Lung microvascular endothelial cell (primary cell): ENCODE measurements at places on chromosomes 13 and 19. TPM values are rescaled to one million over a fixed set of nuclear protein-coding genes. Genes with fewer than 3 reads are reported as not detected.

DNA sequence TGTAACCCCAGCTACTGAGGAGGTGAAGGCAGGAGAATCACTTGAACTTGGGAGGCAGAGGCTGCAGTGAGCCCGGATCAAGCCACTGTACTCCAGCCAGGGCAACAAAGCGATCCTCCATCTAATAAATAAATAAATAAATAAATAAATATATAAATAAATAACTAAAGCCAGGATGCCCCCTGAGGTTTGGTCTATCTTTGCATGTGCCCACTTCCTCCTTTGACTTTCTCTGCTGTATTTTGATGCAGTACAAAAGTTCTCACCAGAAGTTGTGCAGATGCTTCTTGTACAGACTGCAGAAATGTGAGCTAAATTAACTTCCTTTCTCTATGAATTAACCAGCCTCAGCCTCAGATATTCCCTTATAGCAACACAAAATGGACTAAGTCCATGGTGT is 6.5 kb upstream of the N4BP2L2 start:
- no peak for DNase-seq

DNA sequence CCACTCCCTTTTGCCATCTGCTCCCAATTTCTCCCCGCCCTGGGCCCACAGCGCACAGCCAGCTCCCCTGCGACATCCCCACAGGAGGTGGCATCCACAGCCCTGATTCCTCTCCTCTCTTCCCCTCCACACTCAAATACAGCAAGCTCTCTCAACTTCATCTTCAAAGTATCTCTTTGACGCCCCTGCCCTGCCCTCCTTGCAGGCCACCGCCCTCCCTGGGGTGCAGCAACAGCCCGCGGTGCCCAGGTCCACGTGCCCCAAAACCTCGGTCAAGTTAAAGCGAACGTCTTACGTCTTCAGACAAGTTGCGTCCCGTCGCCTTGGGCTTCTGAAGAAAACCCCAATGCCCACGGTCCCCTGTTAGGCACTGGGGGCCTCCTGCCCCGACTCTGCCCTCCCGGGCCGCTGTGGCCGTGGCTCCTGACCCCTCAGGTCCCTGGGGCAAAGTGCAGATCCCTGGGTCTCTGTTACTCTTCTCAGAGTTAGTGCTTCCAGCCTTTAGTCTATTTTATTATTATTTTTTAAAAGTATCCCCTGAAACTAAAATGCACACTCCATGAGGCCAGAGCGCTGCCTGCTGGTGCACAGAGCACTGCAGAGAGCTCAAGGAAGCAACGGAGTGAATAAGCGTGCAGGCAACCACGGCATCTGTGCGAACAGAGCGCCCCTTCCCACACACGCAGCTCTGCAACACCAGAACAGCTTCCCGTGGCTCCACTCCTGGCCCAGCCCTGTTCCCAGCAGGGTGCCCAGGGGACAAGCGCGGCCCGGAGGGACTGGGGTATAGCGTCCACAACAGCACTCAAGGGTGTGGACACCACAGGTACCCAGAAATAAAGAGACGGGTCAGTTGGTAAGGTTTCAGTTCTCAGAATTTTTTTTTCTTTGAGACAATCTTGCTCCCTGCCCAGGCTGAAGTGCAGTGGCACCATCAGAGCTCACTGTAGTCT is 26.4 kb downstream of the IL17D start:
- DNase-seq = no peak

GRCh38 chr13:36907266-36907665 is 12.8 kb downstream of the SMAD9 start:
- DNase-seq = no peak

- DNase-seq = no peak
Measured at GRCh38 chr19:5993201-5993600, 15.3 kb upstream of the RANBP3 start.

GRCh38 chr13:114229506-114229905 is 5.2 kb upstream of the CDC16 start:
- DNase-seq = no peak

Gene NCR1
- not detected in 2 replicates for total RNA-seq

Gene AZU1
- not detected in 2 replicates for total RNA-seq

Gene ZNF99
- total RNA-seq = not detected in 2 replicates

Gene SYDE1
- total RNA-seq = 8.3 and 14.3 TPM in 2 replicates
